Activated CD4-positive, alpha-beta T cell treated with anti-CD3 and anti-CD28 coated beads, Interleukin-10, Interleukin-2, amounts not matched to agents 100 ng/mL and 50 ng/mL, durations not matched to agents 16 hours and 8 hours (primary cell): ENCODE measurements at places on chromosomes 13 and 19.

DNA sequence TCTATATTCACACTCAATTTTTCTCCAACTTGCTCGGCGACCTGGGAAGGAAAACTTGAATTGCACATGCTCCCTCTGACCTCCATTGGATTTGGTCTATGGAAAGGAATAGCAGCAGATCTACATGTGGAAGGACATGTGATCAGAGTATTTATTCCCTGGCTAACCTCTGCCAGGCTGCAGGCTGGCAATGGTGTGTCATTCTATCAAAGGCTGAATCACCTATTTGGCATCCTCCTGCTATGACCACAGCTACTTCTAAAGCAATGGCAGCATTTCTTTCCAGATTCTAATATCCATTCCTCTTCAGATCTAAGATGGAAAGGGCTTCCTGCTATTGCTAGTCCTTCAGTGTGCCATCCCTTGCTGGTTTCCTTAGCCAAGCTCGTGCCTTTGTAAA is 144.3 kb upstream of the FREM2 start:
- no peak for DNase-seq

DNA sequence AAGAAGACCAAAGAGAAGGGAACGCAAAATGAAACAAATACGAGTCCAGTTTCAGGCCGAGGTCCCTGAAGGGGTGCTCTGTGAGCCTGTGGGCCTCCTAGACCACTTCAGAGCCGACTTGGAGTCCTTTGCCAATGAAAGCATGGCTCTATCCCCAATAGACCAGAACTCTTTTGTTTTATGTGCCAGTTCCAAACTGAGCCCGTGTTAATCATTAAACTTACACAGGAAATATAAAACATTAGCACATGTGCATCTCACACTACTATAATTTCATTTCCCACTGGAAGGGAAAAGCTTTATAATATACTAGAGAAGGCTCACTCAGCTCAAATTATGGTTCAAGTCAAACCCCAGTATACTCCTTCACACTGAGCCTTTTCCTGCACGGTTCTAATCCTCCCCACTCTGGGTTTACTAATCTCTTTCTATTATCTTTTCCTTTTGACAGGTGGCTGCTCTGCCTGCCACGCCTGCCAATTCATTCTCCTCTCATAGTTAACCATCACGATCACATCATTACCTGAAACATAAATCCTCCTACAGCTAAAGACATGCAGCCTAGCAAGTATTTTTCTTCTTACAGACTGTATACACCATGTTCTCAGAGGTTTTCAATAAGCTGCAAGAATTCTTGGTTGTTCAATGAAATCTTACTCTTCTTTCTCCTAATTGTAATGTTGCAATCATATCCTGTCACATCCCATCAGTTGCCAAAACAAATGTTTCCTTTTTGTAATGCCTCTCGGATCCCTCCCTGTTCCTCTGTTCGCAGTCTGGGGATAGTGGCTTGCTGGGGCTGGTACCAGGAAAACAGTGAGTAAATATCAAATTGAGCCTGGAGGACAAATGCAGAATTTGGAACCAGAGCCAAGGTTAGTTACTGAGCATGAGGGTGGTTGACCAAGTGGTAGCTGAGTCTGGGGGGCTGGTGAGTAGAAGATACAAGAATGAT is 18.8 kb upstream of the WASF3 start:
- DNase-seq, result no peak

DNA sequence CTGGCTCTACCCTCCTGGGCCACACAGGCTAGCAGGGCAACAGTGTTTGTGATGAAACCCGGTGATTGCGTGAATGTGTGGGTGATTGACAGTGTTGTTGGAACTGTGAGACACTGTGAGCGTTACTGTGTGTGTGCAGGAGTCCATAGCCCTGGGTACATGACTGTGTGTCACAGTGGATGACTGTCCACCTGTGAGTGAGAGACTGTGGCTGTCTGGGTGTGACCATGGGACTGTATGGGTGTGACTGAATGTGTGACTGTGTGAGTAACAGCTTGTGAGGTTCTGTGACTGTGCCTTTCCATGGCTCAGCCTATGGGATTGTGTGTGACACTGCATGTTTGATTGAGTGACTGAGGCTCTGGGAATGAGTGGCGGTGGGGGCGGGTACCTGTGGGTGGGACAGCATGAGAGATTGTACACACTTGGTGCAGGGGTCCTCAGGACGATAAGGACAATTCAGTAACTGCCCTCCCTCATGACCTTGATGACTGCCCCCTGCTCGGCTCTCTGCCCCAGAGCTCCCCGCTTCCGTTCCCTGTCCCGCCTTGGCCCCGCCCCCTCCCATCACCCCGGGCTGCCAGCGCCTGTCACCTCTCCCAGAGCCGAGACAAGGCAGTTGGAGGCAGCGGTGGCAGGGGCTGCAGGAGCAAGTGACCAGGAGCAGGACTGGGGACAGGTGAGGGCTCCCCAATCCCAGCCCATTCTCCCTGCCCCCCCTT is at the start of gene GIPR:
Gene GIPR, plus strand, starts transcription at position 602 of the 722 bp plus-strand sequence. CDS start 1,300 bp downstream, outside the sequence.
- DNase-seq, result peak; percentile 76

DNA sequence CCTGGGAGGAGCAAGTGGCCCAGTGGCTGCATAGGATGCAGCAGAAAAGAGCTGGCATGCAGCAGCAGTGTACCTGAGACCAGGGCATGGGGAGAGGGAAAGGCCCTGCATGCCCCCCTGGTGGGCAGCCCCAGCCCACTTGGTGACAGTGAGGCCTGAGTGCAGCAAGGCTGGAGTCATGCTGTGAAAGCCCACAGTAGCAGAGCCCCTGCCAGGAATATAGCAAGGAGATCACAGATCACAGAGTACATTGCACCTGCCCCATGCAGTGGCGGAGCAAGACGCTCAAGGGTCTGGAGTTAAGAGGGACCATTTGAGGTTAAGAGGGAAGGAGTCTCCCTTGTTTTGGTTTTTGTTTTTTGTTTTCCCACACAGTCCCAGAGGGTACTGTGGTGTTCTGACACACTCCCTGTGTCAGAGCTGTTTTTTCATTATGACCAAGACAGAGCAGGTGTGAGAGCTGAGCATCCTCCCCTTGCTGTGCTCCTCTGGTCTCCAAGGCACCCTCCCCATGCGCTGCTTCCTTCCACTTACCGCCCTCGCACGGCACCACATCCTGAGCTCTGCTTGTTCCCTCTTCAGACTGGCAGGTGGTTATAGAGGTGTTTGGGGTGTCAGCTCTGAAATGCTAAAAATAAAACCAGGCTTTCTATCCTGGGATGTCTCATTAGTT is 85.0 kb upstream of the UBL3 start:
- DNase-seq, result peak; percentile 96

GRCh38 chr19:4586691-4587090 is 27.2 kb upstream of the SEMA6B start:
- no peak for DNase-seq

DNA sequence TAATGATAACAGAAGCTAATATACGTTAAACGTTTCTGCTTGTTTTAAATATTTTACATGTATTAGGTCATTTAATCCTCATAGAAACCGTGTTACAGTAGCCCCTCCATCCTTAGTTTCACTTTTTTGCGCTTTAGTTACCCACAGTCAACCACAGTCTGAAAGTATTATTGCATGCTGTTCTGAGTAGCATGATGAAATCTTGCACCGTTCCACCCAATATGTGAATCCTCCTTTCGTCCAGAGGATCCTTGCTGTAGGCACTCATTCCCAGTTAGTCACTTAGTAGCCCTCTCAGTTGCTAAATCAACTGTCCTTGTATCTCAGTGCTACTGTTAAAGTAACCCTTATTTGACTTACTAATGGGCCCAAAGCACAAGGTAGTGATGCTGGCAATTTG is 257.8 kb downstream of the ENOX1 start:
- DNase-seq, result no peak

- no peak for DNase-seq
These were observed 54.2 kb upstream of the ABCC4 start for GRCh38 chr13:95355494-95355893.

DNA sequence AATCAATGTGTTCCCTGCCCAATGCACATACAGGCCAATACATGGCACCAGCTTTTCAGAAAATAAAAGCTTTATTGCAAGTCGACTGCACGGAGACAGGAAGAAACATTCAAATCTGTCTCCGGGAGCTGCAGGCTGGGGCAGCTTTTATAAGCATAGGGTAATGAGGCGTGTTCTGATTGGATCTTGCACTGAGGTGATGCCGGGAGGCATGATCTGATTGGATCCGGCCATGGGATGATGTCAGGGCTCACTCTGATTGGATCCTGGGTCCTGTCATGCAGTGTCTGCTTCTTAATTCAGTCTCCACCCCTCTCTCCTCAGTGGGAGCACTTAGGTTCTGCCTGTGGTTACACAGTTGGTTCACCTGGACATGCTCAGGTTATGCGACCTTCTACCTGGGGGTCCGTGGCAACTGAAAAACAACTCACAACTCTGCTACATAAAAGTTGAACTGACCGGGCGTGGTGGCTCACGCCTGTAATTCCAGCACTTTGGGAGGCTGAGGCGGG is 11.8 kb upstream of the FBN3 start:
- DNase-seq, result peak; percentile 52

GRCh38 chr19:2807379-2808128 is 12.1 kb upstream of the ZNF554 start:
- no peak for DNase-seq

GRCh38 chr13:99383946-99384345 is 76.7 kb upstream of the GPR183 start:
- peak; percentile 41 for DNase-seq

- DNase-seq, result no peak
These were observed 29.7 kb upstream of the FXYD3 start for GRCh38 chr19:35085947-35086346.

DNA sequence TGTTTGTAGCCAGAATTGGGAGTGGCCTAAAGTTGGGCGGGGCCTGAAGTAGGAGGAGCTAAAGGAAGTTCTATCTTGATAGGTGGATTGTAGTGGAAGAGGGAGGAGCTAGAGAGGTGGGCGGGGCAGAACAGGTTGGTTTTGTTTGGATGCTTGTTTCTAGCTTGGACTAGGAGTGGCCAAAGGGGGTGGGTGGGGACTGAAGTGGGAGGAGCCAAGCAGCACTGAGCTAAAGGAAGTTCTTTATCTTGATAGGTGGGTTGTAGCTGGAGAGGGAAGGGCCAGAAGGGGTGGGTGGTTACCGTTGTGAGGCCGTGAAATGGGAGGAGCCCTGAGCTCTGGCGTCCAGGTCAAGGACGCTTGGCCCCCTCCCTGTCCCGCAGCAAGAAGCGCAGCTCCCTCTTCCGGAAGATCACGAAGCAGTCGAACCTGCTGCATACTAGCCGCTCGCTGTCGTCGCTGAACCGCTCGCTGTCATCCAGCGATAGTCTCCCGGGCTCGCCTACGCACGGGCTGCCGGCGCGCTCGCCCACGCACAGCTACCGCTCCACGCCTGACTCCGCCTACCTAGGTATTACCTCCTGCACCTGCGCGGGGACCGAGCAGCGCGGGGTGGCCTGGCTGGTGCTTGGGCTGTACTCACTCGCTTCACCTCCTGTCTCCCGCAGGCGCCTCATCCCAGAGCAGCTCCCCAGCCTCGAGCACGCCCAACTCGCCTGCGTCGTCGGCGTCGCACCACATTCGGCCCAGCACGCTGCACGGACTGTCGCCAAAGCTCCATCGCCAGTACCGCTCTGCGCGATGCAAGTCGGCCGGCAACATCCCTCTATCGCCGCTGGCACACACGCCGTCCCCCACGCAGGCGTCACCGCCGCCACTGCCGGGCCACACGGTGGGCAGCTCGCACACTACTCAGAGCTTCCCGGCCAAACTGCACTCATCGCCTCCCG is 8.0 kb downstream of the DNASE2 start:
- DNase-seq, result peak; percentile 64
